CD4-positive, alpha-beta memory T cell (primary cell): ENCODE measurements at places on chromosomes 1 and 21. TPM values are rescaled to one million over a fixed set of nuclear protein-coding genes. Genes with fewer than 3 reads are reported as not detected.
A peak's percentile ranks its signal among the peaks of the same experiment; 100 is the strongest.

Gene REN
- total RNA-seq: not detected

DNA sequence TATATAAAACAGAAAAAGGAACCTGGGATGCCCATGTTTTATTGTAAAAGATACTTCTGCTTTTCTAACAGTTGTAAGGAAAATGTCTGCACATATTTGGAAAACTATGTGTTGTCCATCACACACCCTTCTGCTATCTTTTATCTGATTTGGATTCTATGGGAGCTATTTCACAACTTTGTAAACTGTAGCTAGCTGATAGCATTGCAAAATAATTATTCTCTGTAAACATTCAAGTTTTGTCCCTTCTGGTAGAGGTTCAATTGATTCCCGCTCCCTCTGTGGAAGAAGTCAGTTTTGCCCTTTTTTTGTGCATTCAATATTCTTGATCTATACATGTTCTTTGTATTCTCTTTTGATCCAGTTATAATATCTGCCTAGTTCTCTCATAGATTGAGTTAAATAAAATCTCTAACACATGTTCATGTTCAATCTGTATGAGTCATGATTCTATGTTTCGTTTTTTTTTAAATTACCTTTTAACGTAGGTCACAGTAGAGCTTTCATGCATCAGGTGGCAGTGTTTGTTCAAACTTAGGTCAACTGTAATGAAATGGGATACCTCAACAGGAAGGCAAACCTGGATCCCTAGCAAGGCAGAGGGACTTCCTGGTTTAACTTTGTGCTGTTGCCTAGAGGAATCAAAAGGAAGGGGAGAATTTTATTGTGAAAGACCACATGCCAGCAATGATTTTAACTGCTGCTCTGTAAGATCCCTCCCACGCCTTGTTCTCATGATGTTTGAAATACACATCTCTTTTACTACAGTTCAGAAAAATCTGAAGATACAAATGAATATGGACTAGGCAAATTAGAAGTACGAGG is 26.0 kb upstream of the BCL9 start:
- DNase-seq: peak; percentile 23
- H3K36me3 ChIP-seq: no peaks in the 10 kb centered on the region
- H3K4me3 ChIP-seq: no peak overlapping the region
- H3K27me3 ChIP-seq: no peaks in the 10 kb centered on the region
- H3K4me1 ChIP-seq: no peaks in the 10 kb centered on the region

DNA sequence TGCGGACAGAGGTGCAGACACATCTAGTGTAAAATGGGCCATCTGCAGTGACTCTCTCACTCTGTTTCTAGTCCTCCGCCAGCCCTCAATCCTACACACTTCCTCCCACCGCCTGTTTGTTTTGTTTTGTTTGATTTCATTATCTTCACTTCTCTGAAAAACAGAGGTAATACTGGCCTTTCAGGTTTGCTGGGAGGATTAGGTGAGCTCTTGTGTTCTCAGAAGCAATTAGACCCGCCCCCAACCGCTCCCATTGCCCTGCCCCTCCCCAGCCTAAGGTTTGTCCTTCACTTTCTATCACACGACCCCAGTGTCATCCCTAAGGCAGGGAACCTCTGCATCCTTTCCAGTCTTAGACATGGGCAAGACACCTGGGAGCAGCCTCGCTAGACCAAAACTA is 43.2 kb upstream of the TACSTD2 start:
- H3K4me3 ChIP-seq: no peak overlapping the region
- no peaks in the 10 kb centered on the region for H3K36me3 ChIP-seq
- DNase-seq: no peak

- no peak overlapping the region for H3K4me3 ChIP-seq
- H3K27me3 ChIP-seq: no peaks in the 10 kb centered on the region
- no peaks in the 10 kb centered on the region for H3K4me1 ChIP-seq
Observed at GRCh38 chr1:115448282-115449044, 110.4 kb upstream of the NGF start.

- H3K4me3 ChIP-seq: no peak overlapping the region
- peaks cover 20% of the 10 kb centered on the region for H3K36me3 ChIP-seq
- H3K27me3 ChIP-seq: no peaks in the 10 kb centered on the region
Observed at GRCh38 chr1:165762725-165763124, 5.9 kb downstream of the TMCO1 start.

Gene FALEC
- 0.64 TPM for total RNA-seq

GRCh38 chr1:109980324-109981003 is 4.1 kb upstream of the AHCYL1 start:
- no peaks in the 10 kb centered on the region for H3K36me3 ChIP-seq
- no peak overlapping the region for H3K4me3 ChIP-seq
- peaks cover 8% of the 10 kb centered on the region for H3K4me1 ChIP-seq
- no peaks in the 10 kb centered on the region for H3K27me3 ChIP-seq

DNA sequence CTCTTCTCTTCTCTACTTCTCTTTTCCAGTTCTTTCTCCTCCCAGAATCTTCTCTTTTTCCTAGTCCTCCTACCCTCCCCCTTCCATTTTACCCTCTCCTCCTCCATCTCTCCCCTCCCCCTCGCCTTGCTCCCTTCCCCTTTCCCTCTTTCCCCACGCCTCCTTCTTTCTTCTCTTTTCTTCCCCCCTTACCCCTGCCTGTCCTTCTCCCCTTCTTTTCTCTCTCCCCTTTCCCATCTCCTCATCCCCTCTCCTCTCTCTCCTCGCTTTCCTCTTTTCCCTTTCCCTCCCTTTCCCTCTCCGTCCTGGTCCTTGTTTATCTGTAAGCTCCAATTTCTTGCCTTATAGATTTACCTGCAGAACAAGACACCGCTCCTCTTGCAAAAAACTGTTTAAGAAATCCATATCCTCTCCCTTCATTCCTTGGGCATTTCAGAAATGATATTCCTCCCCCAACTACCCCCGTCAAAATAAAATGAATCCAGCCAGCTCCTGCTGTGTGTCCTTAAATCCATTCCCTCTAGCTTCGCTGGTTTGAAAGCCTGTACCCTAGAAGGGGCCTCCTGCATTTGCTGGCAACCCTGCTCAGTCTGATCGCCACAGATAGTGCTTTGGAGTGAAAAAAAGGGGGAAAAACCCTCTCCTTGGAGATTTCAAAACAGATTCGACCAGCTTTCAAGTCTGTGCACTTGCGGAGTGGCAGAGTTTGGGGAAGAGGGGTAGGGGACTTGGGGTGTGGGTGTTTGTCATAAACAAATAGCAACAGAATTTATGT is 89.4 kb downstream of the PAPPA2 start:
- no peaks in the 10 kb centered on the region for H3K4me1 ChIP-seq
- no peaks in the 10 kb centered on the region for H3K27me3 ChIP-seq
- DNase-seq: no peak
- no peak overlapping the region for H3K27ac ChIP-seq

DNA sequence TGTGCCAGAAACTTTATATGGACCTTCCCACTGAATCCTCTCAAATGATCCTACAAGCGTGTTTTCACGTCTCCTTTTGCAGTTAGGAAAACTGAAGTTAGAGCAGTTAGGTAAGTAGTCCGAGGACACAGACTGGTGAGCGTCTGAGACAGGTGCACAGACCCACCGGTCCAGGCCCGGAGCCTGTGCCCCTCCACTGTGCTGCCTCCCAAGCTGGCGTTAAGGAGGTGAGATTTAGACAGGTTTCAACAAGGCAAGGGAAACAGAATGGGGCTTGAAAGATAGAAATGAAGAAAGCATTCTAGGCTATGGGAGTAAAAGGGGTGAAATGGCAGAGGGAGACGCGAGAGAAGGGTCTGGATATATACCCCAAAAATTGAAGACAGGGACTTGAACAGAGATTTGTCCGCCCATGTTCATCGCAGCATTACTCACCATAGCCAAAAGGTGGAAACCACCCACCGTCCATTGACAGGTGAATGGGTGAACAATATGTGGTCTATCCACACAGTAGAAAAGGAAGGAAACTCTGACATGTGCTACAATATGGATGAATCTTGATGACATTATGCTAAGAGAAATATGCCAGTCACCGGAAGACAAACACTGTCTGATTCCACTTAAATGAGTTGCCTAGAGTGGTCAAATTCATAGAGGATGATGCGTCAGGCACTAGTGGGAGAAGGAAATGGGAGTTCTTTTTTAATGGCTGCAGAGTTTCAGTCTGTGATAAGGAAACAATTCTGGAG is 15.7 kb upstream of the PKP1 start:
- H3K4me3 ChIP-seq: no peak overlapping the region
- H3K27ac ChIP-seq: no peak overlapping the region
- H3K27me3 ChIP-seq: no peaks in the 10 kb centered on the region
- no peaks in the 10 kb centered on the region for H3K36me3 ChIP-seq
- H3K4me1 ChIP-seq: no peaks in the 10 kb centered on the region

GRCh38 chr1:44507490-44508396 is 102.7 kb downstream of the RNF220 start:
- H3K4me3 ChIP-seq: no peak overlapping the region
- H3K27ac ChIP-seq: no peak overlapping the region
- DNase-seq: no peak
- no peaks in the 10 kb centered on the region for H3K27me3 ChIP-seq
- peaks cover 10% of the 10 kb centered on the region for H3K4me1 ChIP-seq

DNA sequence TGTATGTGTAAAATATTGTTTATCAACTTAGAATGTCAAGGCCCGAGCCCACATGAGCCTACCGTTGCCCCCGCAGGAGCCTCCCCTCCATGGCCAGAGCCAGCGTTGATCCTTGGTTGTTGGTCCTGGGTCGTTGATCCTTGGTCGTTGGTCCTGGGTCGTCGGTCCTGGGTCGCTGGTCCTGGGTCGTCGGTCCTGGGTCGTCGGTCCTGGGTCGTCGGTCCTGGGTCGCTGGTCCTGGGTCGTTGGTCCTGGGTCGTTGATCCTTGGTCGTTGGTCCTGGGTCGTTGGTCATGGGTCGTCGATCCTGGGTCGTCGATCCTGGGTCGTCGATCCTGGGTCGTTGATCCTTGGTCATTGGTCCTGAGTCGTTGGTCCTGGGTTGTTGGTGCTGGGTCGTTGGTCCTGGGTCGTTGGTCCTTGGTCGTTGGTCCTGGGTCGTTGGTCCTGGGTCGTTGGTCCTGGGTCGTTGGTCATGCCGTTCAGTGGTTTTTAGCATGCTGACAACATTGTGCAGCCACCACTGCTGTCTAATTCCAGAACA is 105.0 kb upstream of the TMEM51 start:
- no peak overlapping the region for H3K27ac ChIP-seq
- DNase-seq: no peak
- no peaks in the 10 kb centered on the region for H3K27me3 ChIP-seq
- H3K36me3 ChIP-seq: no peaks in the 10 kb centered on the region

Gene HAPLN2
- total RNA-seq: not detected

Gene RPE65
- not detected for total RNA-seq

DNA sequence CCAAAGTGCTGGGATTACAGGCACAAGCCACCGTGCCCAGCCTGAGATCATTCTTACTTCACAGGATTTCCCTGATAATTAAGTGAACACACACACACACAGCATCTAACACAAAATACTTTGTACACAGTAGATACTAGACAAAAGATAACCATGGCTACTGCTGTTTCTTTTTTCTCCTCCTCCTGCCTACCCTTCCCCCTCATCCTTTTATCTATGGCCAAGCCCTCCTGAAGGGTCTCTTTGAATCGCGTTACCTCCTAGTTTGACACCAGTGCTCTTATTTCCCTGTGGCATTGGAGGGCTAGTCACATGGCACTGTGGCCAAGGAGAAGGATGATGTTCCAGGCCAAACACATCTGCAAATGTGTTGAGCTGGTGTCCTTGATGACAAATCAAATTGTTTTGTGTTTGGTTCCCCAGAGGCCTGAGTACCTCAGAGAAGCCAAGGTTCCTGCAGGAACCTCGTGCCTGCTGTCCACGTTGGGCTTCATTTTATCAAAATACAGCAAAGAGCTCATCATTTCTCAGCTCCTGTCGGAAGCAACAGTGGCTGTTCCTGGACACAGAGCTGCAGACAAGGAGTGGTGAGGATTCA is 20.6 kb downstream of the NDUFS5 start:
- H3K4me3 ChIP-seq: no peak overlapping the region
- no peak overlapping the region for H3K27ac ChIP-seq
- no peak for DNase-seq
- H3K36me3 ChIP-seq: no peaks in the 10 kb centered on the region

DNA sequence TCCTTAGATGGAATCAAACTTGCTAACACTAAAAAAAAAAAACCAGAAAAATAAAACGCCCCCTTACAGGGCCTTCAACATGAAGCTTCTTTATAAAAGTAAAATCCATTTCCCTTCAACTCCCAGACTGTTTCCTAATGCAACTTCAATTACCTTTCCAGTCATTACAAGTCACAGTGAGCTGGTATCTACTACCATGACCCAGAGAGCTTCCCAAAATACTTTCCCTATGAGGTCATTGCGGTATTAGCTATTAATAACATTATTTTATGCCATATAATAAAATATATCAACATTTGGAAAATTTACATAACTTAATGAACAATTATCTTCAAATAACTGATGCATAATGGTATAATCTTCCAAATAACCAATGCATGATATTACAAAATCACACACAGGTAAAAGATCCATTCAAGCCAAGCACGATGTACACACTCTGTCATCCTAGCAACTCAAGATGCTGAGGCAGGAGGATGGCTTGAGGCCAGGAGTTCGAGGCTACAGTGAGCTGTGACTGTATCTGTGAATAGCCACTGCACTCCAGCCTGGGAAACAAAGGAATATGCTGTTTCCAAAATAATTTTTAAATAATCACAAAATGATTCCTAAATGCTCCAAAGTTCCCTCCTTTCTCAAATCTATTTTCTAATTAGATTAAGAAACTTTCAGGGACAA is 24.1 kb downstream of the EIF4G3 start:
- no peaks in the 10 kb centered on the region for H3K36me3 ChIP-seq
- no peak overlapping the region for H3K4me3 ChIP-seq
- no peak overlapping the region for H3K27ac ChIP-seq
- H3K27me3 ChIP-seq: no peaks in the 10 kb centered on the region
- DNase-seq: no peak

Gene CRP
- not detected for total RNA-seq

GRCh38 chr1:229148743-229149142 is 122.2 kb upstream of the RAB4A start:
- no peak overlapping the region for H3K27ac ChIP-seq
- no peak for DNase-seq
- no peak overlapping the region for H3K4me3 ChIP-seq
- peaks cover 5% of the 10 kb centered on the region for H3K4me1 ChIP-seq
- no peaks in the 10 kb centered on the region for H3K36me3 ChIP-seq
- no peaks in the 10 kb centered on the region for H3K27me3 ChIP-seq

DNA sequence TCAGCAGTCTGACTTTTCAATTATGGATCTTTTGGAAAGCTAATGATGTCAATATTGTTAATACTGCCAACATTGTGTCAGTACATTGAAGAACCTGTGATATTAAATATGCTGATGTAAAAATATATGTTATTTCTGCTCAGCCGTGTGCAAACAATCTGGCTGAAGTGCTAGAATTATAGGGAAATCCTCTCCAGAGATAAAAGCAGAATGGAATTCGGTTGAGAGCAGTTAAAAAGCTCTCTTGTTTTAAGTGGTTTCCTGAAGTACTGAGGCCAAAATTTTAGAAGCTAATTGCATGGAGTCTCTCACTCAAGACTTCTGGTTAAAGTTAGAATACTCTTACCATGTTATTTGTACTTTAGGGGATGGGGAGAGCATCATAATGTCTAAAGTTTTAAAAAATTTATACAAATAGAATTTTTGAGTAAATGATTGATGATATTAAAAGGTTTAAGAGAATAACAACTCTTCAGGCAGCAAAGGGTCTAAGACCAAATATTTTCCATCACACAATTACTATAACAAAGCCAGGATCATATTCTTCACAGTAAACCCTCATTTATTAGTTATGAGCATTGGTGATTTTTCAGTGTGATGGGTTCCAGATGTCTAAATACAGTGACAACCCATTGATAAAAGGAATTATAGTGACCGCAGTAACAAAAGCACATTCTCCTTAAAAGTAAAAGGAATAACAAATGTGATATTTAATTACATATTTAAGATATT is 834.2 kb upstream of the CXADR start:
- H3K27me3 ChIP-seq: no peaks in the 10 kb centered on the region
- no peak overlapping the region for H3K27ac ChIP-seq
- H3K4me3 ChIP-seq: no peak overlapping the region
- DNase-seq: no peak
